ENCODE measurements at places on chromosomes 1 and 21.

- DNase-seq: no peak
Observed at GRCh38 chr1:44262816-44263567, 49.7 kb downstream of the DMAP1 start.

DNA sequence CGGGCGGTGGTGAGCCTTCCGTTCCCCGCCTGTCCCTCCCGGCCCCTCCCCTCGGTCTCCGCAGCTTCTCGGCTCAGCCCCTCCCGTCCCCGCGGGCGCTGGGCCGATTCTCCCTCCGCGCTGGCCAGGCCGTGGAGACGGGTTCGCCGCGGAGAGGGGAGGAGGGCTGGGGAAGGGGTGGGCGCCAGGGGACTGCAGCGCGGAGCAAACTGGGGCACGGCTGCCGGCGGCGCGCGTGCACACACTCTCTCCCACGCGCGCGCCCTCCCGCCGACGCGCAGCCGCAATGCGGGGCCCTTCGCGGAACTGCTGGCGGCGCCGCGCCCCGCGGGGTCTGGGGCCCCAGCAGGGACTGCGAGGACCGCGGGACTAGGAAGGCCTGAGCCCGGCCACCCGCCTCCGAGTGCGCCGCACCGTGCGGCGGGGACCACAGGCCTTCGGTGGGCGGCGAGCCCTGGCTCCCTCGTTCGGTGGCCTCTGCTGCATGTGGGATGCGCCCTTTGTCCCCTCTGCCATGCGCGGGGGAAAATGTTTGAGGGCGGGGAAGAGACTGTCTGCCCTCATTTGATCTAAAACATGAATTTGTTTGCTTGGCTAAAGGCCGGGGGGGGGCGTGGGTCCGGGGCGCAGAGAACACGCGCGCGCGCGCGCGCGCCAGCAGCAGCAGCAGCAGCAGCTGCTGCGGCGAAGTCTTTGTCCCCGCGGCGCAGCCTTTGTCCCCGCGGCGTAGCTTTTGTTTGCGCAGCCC lies 90.7 kb upstream of the VAMP3 start:
- no peak for DNase-seq

- DNase-seq: no peak
Observed at GRCh38 chr1:18970762-18971161, 14.3 kb upstream of the IFFO2 start.

GRCh38 chr1:203187689-203188264 lies 1.3 kb upstream of the CHI3L1 start:
- DNase-seq: no peak

GRCh38 chr1:31828926-31829690 lies 13.3 kb upstream of the SPOCD1 start:
- no peak for DNase-seq

GRCh38 chr21:26280775-26281174 lies 110.2 kb upstream of the APP start:
- DNase-seq: no peak

- no peak for DNase-seq
Observed at GRCh38 chr1:77658271-77658670, 24.2 kb downstream of the ZZZ3 start.

GRCh38 chr1:246966502-246966901 lies 34.8 kb upstream of the AHCTF1 start:
- no peak for DNase-seq

DNA sequence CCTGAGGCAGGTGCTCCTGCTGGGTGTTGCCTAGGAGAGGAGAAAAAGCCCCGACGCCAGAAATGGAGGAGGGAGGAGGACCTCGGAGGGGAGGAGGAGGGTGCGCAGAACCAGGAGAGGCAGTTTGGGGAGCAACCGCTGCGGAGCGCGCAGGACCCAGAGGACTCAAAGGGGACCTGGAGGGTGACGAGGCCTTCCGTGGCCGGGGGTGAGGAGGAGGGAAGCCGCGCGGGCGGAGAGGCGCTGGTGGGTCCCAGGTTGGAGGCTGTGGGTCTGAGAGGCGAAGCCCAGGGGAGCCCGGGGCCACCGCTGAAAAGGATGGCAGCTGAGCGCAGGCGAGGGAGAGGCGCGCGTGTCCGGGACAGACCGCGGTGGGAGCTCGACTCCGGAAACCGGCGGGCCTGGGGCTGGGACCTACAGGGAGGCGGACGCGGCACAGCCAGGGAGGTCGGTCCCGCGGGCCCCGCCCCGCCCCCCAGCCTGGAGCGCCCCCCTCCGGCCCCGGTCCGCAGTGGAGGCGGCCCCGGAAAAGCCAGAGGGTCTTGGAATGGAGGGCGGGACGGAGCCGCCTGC lies 15.1 kb downstream of the RNF223 start:
- no peak for DNase-seq

- DNase-seq: no peak
Observed at GRCh38 chr1:30375156-30375555, 348.2 kb downstream of the MATN1 start.

GRCh38 chr1:36148821-36149236 lies 457 bp downstream of the TRAPPC3 start:
- no peak for DNase-seq

DNA sequence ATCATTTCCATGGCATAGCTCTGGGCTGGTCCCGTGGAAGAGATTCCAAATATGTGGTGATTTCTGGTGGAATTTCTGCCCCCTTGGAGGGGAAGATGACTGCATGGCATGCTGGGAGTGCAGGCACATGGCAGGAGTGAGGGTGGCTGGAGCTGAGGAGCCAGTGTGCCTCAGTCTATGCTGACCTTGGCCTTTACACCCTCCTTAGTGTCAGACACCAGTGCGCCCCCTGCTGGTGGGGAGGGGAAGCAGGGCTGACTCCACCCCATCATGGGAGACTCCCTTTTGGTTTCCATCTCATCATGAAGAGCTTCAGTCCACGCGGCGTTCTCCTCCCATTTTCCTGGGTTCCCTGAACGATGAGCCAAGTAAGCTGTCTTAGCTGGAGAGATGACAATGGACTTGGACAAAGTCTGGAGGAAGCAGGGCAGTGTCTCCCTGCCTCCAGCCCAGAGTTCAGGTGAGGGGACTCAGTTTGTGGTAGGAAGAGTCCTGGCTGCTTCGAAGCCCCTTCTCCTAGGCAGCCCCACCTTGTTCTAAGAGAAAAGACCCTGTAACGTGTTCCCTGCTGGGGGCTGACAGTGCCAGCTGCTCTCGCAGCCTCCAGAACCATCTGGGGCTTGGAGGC lies 10.3 kb downstream of the ALX3 start:
- no peak for DNase-seq

GRCh38 chr1:19675797-19676196 lies 11.1 kb downstream of the HTR6 start:
- no peak for DNase-seq

DNA sequence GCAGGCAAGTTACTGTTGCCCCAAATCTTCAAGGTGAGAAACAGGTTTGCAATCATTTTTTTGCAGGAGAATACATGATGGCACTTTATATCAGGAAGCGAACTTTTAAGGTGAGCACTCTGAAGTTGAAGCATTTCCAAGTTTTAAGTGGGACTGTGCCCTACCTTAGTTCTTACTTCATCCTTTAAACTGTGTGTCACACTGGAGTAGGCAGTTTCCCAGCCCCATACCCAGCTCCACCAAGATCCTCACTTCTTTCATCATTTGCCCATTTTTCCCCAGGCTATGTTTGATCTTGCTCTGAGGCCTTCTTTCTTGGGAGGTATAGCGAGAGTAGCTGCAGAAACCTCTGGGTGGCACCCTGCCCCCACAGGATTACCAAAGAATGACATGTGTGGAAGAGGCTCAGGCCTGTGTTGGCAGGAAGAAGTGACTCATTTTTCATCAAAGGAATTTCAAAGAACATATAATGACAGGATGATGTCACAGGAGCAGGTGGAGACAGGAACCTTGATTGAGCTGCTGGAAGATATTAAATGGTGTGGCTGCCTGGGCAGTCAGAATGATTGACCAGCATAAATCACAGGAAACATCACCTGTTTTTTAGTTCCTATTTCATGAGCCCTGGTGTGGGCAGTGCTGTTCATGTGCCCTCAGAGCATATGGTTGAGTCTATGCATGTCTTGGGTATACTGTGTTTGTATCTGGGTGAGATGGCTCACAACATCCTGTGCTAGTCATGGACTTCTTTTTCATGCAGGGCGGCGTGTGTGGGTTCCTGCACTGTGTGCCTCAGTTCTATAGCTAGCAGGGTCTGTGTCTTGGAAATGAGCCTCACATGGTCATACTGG lies 20.8 kb upstream of the MACF1 start:
- peak; percentile 99 for DNase-seq

DNA sequence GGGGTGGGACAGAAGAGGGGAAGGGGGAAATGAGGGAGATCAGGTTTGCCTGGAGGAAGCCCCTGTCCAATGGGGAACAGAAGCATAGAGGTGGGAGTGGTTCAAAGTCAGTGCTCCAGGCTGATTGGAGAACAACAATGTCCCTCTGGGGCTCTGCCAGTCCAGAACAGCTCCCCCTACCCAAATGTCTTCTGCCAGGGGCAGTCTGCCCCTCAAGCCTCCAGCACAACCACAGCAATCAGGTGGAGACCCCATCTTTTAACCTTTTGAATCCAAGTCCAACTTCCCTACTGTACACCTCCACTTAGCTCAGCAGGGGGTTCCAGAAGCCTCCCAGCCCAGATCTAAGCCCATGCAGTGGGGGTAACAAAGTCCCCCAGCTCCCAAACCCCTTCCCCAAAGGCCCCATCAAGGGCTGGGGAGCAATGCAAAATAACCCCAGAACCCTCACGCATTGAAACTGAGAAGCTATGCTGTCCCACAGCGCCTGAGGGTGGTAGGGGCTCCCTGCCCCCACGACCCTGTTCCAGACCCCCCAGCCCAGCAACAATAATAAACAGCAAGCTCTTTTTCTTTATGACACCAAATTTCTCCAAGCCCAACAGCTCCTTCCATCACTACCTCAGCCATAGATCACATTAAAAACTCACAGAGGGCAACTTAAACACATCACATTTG lies 3.3 kb downstream of the AHDC1 start:
- no peak for DNase-seq

GRCh38 chr1:24155011-24155782 lies 12.3 kb upstream of the IL22RA1 start:
- no peak for DNase-seq

DNA sequence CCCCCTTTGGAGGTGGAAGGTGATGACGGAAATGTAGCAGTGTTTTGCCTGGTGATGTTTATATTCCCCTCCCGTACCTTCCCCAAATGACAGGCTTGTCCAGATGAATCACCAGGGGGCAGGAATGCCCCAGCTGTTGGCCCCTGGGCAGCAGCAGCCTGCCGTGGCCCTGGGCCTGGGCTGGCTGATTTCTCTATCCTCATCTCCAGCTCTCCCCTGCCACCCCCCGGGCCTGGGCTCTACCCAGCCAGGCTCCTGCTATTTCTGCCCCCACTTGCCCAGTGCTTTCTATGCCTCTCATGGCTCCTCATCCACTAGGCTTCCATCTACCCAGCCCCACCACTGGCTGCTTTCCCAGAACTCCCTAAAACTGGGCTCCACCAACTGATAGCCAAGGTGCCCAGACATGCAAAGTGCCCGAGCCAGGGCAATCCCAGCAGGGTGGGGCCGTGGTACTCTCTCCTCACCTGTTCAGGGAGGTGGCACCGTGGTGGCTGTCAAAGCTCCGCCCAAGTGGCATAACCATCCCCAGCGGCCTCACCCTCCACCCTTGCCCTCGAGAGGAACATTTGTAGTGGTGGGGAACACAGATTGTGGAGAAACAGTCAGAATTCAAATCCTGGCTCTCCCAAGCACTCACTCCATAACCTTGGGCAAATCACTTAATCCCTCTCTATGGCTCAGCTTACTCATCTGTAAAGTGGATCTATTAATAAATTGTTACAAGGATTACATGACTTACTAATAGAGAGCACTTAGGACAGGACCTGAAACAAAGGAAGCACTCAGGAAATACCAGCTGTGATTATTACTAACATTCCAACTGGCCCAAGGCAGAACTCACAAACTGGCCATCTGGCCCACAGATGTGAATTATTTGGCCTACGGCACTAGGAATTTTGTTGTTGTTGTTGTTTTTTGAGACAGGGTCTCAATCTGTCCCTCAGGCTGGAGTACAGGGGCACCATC lies 12.8 kb upstream of the ECE1 start:
- DNase-seq: no peak

GRCh38 chr1:179016706-179017382 lies 8.8 kb upstream of the FAM20B start:
- peak; percentile 71 for DNase-seq

GRCh38 chr1:182301467-182302198 lies 90.0 kb downstream of the GLUL start:
- DNase-seq: no peak

- no peak for DNase-seq
Observed at GRCh38 chr1:181742426-181742825, 259.1 kb downstream of the CACNA1E start.

- no peak for DNase-seq
Observed at GRCh38 chr1:53678507-53678906, 60.5 kb downstream of the GLIS1 start.

DNA sequence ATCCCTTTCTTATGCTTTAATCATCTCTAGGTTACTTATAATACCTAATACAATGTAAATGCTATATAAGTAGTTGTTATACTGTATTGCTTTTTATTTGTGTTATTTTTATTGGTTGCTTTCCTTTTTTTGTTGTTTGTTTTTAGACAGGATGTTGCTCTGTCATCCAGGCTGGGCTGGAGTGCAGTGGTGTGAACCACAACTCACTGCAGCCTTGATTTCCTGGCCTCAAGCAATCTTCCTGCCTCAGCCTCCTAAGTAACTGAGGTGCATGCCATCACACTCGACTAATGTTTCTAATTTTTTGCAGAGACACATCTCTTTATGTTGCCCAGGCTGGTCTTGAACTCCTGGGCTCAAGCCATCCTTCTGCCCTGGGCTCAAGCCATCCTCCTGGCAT lies 26.9 kb downstream of the KRTAP19-8 start:
- no peak for DNase-seq

GRCh38 chr1:152347116-152347728 lies 12.6 kb downstream of the FLG2 start:
- peak; percentile 38 for DNase-seq

DNA sequence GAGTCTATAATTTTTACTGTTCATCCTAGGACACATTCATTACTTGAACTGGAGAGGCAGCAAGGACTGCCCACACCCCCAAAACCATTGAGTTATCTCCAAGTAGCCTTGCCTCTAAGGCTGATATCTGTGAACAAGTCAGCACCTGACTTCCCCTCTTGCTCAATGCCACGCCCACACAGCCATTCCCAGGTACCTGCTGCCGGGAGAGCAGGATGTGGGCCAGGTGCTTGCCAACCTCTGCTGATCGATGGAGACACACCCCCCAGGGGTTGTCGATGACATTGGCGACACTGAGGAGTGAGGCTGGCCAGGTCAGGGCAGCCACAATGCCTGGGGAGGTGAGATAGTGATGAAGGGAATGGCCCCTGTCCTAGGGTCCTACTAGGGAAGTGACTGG lies 60.1 kb downstream of the TMCO4 start:
- no peak for DNase-seq

DNA sequence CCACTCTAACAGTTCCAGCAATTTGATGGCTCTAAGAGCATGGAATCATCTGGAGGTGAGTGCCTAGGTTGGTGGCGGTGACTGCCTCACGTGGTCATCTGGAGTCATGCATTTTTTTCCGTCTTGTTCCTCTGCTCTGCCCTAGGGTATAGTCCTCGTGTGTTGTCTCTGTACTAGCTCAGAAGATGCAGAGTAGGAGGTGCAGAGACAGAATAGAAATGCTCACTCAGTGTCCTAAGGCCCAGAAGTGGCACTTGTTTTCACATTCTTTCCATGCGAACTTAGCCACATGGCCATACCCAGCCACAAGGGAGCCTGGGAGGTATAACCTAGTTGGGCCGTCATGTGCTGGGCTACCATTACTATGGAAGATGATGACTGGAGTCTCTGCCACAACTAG lies 30.3 kb downstream of the DYRK1A start:
- DNase-seq: no peak
